ENCODE measurements at places on chromosomes 7 and 10.

- no peak for DNase-seq
Measured at GRCh38 chr7:29375641-29376562, 181.3 kb downstream of the CHN2 start.

DNA sequence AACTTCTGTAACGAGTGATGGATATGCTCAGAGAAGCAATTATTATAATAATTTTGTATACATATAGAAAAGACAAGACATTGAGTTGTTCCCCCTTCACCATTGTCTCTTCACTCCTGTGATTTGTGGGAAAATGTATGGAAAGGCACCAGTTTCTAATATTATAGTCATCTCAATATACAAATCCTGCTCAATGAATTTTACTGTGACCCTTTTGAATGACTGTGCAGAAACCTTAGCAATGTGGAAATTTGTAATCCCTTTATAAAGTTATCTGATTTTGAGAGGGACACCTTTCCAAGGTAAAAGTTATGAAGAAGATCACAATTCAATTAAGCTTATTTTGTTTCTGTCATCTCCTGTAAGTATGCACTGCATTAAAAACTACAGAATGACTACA is 74.3 kb upstream of the DKK1 start:
- DNase-seq, result no peak

DNA sequence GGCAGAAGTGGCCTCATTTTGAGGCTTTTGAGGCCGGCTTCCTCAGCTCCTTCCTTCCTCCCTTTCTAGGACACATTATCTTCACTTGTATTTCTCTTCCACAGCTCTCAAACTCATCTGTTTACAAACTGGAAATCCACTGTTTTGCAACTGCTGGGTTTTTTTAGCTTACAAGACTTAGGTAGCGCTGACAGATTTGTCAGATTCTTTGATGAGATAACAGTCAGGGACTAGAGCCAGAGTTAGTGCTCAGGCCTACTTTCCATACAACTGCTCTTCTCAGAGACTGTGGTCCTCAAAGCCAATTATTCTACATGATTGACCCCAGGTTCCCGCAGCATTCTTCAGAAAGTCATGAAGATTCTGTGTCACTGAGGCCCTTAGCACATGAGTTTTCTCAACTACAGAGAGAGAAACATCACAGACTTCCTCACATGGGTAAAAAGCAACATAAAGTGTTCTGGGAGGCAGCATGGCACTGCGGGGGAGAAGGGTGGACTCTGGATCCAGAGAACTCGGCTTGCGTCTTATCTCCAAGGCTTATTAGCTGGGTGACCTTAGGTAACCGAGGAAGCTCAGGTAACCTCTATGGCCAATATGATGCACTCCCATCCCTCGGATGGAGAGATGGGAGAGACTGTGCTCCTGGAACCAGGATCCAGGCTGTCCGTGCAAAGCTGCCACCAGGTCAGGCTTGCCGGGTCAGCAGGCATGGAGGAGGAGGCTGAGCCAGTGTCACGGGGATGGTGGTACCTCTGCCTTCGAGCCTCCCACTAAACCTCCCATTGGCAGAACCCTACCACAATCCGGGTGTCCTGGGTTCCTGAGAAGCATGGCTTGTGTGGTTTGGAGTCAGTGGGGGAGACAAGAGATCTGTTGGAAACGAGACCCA is 10.5 kb downstream of the DDC start:
- no peak for DNase-seq

DNA sequence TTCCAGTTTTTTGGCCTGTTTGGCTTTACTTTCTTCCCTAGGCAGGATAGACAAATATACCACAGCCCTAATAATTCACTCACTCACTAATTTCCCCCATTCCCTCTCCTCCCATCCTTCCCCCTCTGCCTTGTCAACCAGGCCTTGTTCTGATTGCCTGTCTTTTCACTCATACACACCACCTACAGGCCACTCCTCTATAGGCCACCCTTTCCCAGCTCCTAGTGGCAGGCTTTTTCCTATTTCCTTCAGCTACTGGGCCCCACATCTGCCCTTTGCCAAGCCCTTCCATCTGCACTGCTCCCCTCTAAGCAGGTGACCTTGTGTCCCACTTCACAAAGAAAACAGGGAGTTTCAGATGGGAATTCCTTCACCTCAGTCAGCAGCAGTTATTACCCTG is 59.8 kb upstream of the MSRB2 start:
- no peak for DNase-seq

GRCh38 chr7:55085511-55086412 is 66.9 kb downstream of the EGFR start:
- no peak for DNase-seq

DNA sequence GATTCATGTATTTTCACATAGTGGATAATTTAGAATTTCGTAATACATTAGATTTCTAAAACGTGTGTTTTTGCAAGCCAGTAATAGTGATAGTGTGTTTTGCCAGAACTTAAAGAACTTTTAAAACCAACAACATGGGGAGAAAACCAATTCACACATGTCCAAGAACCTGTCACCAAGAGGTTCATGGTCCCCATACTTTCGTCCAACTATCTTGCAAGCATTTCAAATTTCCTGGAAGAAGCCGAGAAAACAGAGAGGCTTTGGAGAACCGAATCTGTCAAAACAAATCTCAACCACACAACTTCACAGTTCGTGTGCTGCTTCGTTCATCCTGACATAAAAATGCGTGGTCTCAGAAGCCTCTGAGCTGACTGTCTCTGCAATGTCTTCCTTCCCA is 31.9 kb downstream of the GFRA1 start:
- no peak for DNase-seq

DNA sequence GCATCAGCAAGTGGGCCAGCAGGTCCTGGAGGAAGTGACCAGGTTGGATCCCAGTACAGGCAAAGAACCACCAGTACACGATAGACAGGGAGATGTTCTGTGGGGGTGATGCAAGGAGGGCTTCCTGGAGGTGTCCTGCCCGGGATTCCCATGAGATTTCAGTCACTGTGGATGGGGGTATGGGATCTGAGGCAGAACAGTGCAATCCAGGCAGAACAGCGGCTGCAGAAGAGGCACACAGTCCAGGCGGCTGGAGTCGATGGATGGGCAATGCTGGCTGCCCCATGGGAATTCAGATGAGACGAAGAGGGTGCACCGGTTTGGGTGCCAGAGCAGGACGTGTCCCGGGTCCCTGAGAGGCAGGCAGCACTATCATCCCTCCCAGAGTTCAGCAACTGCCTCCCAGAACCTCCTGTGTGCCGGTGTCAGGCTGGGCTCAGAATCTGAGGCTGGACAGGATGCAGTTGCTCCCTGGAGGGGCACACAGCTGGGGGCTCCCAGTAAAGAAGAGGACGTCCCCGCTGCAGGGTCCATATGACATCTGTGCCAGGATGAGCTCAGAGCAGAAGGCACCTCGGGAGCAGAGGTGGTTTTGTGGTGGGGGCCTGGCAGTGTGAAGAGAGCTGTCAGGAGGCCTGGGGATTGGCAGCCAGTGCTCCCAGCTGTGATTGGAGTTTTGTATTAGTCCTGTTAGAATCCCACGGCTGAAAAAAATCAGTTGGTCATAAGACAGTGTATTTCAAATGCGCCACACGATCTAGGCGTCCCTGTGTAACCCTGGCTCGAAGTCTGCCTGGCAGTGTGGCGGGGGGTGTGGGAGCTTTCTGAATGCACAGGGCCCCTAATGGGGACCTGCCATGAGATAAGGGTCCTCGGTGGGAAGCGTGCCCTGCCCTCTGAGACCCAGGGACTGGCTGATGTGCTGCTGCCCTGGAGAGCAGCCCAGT is 3.2 kb downstream of the KNDC1 start:
- DNase-seq, result no peak

- DNase-seq, result no peak
Measured at GRCh38 chr10:101233863-101234262, 4.6 kb upstream of the LBX1 start.

GRCh38 chr7:22093001-22093400 is 147.3 kb upstream of the CDCA7L start:
- no peak for DNase-seq

DNA sequence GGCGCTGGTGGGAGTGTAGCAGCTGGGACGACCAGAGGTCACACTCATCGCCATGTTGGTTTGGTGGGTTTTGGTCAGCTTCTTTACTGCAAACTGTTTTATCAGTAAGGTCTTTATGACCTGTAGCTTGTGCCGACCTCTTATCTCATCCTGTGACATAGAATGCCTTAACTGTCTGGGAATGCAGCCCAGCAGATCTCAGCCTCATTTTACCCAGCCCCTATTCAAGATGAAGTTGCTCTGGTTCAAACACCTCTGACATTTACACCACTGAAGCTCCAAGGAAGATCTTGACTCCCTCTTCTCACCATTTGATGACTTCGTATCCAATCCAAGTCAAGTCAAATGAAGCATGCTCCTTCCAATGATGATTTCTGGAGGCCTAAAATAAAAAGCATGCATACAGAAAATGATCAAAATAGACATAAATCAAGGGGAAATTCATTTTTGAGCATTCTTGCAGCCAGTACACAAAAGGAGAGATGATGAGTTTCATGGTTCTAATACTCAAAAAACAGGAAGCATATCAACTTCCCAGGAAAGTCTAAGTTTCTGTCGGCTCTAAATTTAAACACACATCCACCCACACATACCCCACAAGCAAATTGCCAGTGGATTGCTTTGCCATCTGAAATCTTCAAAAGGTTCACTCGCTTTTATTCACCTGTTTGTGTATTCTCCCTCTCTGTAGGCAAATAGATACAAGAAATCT is 2.4 kb upstream of the PSMG3 start:
- no peak for DNase-seq

DNA sequence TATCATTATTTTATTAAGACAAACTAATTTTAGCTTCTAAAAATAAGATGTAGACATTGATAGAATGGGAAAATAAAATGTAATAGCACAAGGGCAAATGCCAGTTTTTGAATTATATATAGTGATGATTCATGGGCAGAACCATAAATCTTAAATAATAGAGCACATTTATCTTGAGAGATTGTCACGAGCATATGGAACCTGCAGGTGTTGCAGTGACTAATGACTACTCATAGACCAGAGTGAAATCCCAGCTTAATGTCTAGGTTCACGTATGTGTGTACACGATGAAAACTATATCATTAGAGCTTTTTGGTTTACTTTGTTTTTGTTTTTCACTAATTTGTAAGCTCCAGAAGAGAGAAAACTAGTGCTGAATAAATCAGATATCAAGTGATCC is 150.2 kb upstream of the CACNA2D1 start:
- no peak for DNase-seq

GRCh38 chr10:61923210-61923949 is 21.9 kb downstream of the ARID5B start:
- DNase-seq, result no peak

DNA sequence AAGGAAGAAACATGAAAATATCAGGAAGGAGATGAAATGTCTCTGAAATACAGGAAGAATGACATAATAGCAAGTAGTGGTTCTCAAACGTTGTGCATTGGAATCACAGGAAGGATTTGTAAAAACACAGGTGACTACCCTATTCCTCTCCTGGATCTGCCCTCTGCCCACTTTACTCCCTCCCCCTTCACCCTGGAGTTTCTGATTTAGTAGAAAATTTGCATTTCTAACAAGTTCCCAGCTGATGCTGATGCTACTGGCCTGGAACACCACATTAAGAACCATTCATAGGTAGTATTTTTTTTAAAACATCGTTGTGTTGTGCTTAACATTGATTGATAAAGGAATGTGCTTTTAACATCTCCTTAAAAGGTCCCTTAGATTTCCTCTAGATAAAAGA is 130.9 kb downstream of the PHF14 start:
- DNase-seq, result no peak

DNA sequence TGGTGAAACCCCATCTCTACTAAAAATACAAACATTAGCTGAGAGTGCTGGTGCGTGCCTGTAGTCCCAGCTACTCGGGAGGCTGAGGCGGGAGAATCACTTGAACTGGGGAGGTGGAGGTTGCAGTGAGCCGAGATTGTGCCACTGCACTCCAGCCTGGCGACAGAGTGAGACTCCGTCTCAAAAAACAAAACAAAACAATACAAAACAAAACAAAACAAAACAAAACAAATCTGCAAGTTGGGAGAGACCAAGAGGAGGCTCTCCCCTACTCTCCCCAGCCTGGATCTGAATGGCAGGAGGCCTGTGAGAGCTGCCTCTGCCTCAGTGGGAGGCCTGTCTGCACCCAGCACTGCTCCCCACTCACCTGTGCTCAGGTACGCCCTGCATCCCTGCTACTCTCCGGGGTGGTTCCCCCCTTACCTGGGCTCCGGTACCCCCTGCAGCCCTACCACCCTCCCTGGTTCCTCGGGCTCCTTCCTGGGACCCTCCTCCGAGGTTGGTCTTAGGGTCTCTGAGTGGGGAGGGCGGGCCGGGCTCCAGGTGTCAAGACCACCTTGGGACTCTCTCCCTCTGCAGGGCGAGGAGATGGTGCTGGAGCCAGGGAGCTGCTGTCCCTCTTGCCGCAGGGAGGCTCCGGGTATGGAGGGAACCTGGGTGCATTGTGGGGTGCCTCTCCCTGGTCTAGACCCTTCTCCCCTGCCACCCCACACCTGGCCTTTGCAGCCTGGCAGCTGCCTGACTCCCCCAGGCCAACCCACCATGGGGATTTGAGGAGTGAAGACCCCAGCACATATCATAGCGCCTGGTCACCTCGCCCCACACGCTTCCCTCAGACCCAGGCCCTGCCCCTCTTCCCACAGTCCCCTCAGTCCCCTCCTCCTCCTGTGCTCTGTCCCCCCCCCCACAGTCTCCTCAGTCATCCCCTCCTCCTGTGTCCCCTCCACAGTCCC is 9.5 kb upstream of the ZNF862 start:
- no peak for DNase-seq

- no peak for DNase-seq
Measured at GRCh38 chr10:70109064-70109729, 23.4 kb downstream of the AIFM2 start.

DNA sequence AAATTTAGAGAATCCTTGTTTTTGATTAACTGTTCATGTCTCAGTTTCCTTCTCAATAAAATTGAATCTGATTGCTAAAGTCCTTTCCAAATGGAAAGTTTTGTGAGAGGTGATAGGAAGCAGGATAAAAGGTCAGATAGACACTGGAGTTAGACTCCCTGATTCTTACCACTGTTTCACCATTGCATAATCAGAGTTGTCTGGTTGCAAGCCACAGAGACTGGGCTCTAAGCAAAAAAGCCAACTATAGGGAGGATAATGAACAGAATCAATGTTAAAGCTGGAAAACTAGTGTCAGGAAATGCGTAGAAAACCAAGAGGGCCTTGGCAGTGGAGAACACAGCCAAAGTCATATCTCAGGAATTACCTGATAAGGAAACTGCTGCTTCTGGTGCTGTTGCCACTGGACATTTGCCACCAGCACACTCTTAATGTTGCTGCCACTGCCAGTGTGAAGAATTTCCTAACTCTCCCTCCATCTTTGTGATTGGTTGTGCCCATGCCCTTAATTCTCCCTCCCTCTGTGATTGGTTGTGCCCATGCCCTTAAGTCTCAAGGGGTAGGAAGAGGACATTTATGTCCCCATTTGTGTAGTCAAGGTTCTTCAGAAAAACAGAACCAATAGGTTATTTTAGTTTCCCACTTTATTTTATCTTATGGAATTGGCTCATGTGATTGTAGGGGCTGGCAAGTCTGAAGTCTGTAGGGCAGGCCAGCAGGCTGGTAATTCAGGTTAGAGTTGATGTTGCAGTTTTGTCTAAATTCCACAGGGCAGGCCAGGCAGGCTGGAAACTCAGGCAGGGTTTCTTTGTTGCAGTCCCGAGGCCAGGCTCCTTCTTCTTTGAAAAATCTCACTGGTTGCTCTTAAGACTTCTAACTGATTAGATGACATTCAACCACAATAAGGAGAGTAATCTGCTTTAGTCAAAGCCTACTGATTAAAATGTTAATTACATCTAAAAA is 639.0 kb downstream of the REEP3 start:
- no peak for DNase-seq

All from NCI-H510A (cell line).